ENCODE measurements at places on chromosomes 11 and 22. TPM values are rescaled to one million over a fixed set of nuclear protein-coding genes. Genes with fewer than 3 reads are reported as not detected.

DNA sequence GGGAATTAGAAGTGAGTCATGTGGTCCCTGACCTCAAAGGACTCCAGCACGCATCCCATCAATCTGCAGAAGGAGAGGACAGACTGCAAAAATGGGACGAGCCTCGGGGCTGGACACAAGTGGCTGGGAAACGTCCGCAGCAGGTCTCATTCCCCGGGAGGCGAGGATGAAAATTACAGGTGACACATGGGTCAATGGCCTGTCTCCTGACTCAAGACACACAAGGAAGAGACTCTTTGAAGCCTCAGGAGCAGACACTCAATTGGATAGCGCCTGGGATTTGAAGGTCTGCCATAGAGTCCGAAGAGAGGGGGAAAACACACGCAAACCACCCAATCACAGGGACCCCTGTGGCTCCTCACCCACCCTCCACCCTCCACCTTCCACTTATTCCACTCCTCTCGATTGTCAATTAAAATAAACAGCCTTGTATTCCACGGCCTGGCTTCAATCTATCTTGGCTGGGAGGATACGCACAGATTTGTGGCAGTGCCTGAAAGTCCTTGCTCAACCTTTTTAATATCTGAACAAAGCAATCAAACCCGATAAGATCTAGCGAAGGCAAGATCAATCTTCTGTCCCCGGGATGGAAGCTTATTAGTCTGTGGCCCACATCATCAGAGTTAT lies 101.8 kb upstream of the CADM1 start:
- DNase-seq: no peak
- no peaks in the 10 kb centered on the region for H3K4me1 ChIP-seq
- no peak overlapping the region for H3K27ac ChIP-seq
- H3K4me3 ChIP-seq: no peak overlapping the region
- H3K27me3 ChIP-seq: no peaks in the 10 kb centered on the region

DNA sequence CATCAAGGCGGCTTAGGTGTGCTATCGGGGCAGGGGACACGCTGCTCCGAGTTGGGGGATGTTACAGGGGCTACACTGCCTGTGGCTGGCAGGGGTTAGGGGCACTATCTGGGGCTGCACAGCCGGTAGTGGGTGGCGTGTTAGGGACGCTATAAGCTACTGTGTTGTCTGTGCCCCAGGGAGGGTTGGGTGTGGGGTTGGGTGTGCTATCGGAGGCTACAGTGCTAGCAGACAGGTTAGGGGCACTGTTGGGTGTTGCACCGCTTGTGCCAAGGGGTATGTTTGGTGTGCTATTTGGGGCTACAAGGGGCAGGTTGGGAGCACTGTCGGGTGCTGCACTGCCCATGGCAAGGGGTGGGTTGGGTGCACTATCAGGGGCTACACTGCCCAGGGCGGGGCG lies 120.2 kb upstream of the VPREB1 start:
- H3K27ac ChIP-seq: no peak overlapping the region
- H3K27me3 ChIP-seq: peaks cover 23% of the 10 kb centered on the region
- no peak for DNase-seq
- no peak overlapping the region for H3K4me3 ChIP-seq
- H3K36me3 ChIP-seq: no peaks in the 10 kb centered on the region

Gene ZNRD2
- total RNA-seq: 48.1 TPM

- no peaks in the 10 kb centered on the region for H3K36me3 ChIP-seq
- peaks cover 10% of the 10 kb centered on the region for H3K27me3 ChIP-seq
- DNase-seq: no peak
- no peak overlapping the region for H3K27ac ChIP-seq
- H3K4me1 ChIP-seq: no peaks in the 10 kb centered on the region
Measured at GRCh38 chr11:31972623-31973022, 118.3 kb upstream of the RCN1 start.

Gene CHST1
- 0.24 TPM for total RNA-seq

DNA sequence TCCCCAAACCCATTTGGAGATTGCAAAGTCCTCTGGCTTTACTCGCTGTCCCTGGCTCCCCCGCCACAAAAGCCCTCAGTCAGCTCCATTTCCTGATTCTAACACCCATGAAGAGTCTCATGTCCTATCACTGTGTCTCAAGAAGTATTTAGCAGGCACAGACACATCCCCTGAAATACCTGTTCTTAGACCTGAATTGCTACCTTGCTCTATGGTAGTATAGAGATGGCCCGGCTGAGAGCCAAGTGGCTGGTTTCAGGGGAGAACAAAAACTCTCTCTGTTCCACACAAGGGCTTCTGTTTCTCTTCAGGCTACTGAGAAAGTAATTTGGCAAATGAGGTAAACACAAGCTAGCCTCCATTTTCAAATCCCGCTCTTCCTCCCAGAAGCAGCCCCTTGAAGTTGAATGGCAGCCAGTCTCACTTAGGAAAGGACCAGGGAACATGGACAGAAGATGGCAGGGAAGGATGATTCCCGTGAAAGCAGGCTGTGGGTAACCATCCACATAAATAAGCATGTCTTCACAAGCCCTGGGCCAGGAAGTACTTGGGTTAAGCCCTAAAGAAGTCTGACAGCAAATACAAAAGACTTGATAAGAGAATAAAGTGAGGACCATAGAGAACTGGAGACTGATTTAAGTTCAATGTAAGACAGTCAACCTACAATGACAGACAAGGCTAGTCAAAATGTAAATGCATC lies 137.8 kb downstream of the C11orf58 start:
- no peak overlapping the region for H3K27ac ChIP-seq
- no peak for DNase-seq
- H3K27me3 ChIP-seq: no peaks in the 10 kb centered on the region
- H3K36me3 ChIP-seq: no peaks in the 10 kb centered on the region
- H3K4me3 ChIP-seq: no peak overlapping the region
- H3K4me1 ChIP-seq: no peaks in the 10 kb centered on the region

Gene MLC1
- total RNA-seq: not detected

Gene EFCAB6
- 0.29 TPM for total RNA-seq

DNA sequence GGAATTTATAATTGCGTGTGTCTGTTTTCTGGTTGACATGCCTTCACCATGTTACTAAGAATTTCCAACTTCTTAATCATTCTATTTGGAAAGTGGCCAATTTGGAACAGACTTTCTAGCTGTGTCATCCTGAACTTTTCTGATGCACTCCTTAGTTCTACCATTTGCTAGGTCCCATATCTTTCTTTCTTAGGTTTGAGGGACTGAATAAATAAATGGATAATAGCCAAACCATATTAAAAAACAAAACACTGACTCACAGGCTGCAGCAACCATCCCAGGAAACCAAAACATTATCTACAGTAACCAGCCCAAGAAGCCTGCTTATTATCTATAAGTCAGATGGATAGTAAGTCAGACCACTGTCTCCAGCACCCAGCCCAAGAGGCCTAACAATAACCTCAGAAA lies 57.5 kb upstream of the PLET1 start:
- no peak overlapping the region for H3K4me3 ChIP-seq
- H3K27me3 ChIP-seq: no peaks in the 10 kb centered on the region
- peaks cover 4% of the 10 kb centered on the region for H3K36me3 ChIP-seq
- no peak for DNase-seq
- no peak overlapping the region for H3K27ac ChIP-seq
- H3K4me1 ChIP-seq: peaks cover 19% of the 10 kb centered on the region

Gene TTC36
- total RNA-seq: not detected

DNA sequence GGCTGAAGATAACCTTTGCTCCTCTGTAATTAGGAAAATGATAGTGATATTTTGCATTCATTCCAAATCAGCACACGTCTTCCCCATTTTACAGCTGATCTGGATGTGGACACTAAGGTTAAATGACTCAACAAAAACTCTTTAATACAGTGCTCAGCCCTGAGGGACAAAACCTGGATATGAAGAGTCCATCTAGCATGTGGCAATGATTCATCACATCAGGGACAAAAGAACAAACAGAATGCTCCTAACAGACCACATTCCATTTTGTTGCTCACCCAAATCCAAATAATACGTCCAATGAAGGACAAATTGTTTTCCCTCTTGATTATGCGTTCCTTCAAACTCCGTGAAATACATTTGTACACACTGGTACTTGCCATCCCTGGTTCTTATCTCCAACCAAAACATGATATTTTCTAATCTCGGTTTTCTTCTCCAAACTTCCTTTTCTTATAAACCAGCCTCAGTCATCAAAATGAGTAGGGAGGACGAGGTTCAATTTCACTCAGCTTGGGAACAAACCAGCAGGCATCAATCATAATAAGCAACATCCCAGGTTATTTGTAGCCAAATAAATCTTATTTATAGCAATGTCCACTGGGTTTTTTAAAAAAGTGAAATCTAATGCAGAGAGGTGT lies 53.7 kb upstream of the MTMR2 start:
- H3K4me1 ChIP-seq: no peaks in the 10 kb centered on the region
- peaks cover 37% of the 10 kb centered on the region for H3K36me3 ChIP-seq
- DNase-seq: no peak
- H3K4me3 ChIP-seq: no peak overlapping the region
- H3K27me3 ChIP-seq: no peaks in the 10 kb centered on the region

Gene ANGPTL5
- not detected for total RNA-seq

Gene PRAME
- total RNA-seq: not detected

GRCh38 chr11:35040221-35040942 lies 98.6 kb upstream of the CD44 start:
- H3K27me3 ChIP-seq: peaks cover 1% of the 10 kb centered on the region
- H3K27ac ChIP-seq: peak overlapping the region; percentile 94
- DNase-seq: peak; percentile 79
- peaks cover 74% of the 10 kb centered on the region for H3K4me1 ChIP-seq

- peak; percentile 71 for DNase-seq
- H3K27ac ChIP-seq: no peak overlapping the region
- peaks cover 3% of the 10 kb centered on the region for H3K4me1 ChIP-seq
- peaks cover 2% of the 10 kb centered on the region for H3K27me3 ChIP-seq
- H3K4me3 ChIP-seq: no peak overlapping the region
Measured at GRCh38 chr22:50731811-50732624, 6.0 kb upstream of the ACR start.

Gene SLC22A6
- not detected for total RNA-seq

DNA sequence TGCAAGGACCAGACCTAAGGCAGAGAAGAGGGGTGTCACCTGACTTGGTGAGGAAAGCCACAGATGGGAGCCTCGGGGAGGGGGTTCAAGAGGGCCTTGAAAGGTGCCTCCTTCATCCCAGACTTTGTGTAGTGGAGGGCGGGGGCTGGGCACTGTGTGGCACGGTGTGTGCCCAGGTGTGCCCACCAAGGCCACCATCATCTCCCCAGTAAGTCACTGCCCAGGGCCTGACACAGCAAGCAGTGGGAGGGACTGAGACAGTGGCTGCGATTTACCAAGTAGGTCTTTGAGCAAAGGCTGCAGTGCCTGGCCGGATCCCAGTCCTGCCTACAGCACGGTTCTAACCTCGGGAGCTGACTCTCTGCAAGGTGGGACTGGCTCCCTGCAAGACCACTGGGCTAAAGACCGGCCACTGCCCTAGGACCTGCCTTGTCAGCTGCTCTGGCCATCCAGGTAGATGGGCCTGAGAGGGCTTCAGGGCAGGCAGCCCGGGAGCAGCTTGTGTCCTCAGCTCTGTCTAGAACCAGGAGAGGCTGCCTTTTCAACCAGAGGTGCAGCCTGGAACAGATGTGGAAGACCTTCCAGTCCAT lies 1.4 kb downstream of the OSM start:
- no peaks in the 10 kb centered on the region for H3K27me3 ChIP-seq
- DNase-seq: no peak
- peak overlapping the region; percentile 86 for H3K4me3 ChIP-seq
- peak overlapping the region; percentile 97 for H3K27ac ChIP-seq
- peaks cover 44% of the 10 kb centered on the region for H3K4me1 ChIP-seq
- peaks cover 54% of the 10 kb centered on the region for H3K36me3 ChIP-seq

Gene PLCB3
- 12.3 TPM for total RNA-seq

- H3K4me3 ChIP-seq: no peak overlapping the region
- H3K36me3 ChIP-seq: no peaks in the 10 kb centered on the region
- no peak for DNase-seq
- no peaks in the 10 kb centered on the region for H3K27me3 ChIP-seq
Measured at GRCh38 chr22:44736581-44737405, 15.6 kb upstream of the ARHGAP8 start.

- H3K36me3 ChIP-seq: no peaks in the 10 kb centered on the region
- H3K4me1 ChIP-seq: peaks cover 7% of the 10 kb centered on the region
- no peak overlapping the region for H3K27ac ChIP-seq
- no peak overlapping the region for H3K4me3 ChIP-seq
Measured at GRCh38 chr11:13949876-13950275, 12.6 kb upstream of the SPON1 start.

- DNase-seq: no peak
- H3K4me3 ChIP-seq: no peak overlapping the region
- H3K4me1 ChIP-seq: no peaks in the 10 kb centered on the region
- peaks cover 6% of the 10 kb centered on the region for H3K27me3 ChIP-seq
Measured at GRCh38 chr11:10666556-10667520, 26.7 kb downstream of the IRAG1 start.

Gene CTSW
- total RNA-seq: 11.1 TPM

DNA sequence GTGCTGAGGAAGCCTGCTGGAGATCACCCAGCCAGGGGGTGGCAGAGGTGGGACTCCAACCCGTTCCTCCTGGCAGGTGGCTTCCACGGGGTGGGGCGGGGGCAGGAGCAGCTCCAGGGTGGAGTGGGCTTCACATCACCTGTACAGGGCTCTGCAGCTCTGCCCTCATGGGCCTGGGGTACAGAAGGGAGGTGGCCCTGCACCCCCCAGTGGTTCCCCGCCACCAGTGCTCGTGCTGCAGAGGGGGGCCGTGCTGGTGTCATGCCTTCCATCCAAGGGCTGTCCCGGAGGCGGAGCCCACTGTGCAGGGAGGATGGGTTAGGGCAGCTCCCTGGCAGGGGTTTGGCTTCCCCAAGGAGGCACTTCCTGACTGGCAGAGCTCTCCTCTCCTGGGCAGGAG lies 76.4 kb upstream of the SHISAL1 start:
- H3K27ac ChIP-seq: no peak overlapping the region
- no peak overlapping the region for H3K4me3 ChIP-seq
- H3K4me1 ChIP-seq: no peaks in the 10 kb centered on the region
- H3K27me3 ChIP-seq: peaks cover 18% of the 10 kb centered on the region
- H3K36me3 ChIP-seq: no peaks in the 10 kb centered on the region
- no peak for DNase-seq

Gene RAB3IL1
- 0.21 TPM for total RNA-seq

- H3K4me3 ChIP-seq: no peak overlapping the region
- H3K4me1 ChIP-seq: no peaks in the 10 kb centered on the region
- H3K27ac ChIP-seq: no peak overlapping the region
- H3K27me3 ChIP-seq: no peaks in the 10 kb centered on the region
- no peaks in the 10 kb centered on the region for H3K36me3 ChIP-seq
Measured at GRCh38 chr11:109644152-109644551, 222.2 kb downstream of the C11orf87 start.

GRCh38 chr11:10653261-10653660 lies 40.3 kb downstream of the IRAG1 start:
- H3K36me3 ChIP-seq: no peaks in the 10 kb centered on the region
- no peak for DNase-seq
- H3K4me3 ChIP-seq: no peak overlapping the region
- H3K27me3 ChIP-seq: no peaks in the 10 kb centered on the region
- no peak overlapping the region for H3K27ac ChIP-seq
- peaks cover 12% of the 10 kb centered on the region for H3K4me1 ChIP-seq

- DNase-seq: no peak
- peaks cover 5% of the 10 kb centered on the region for H3K4me1 ChIP-seq
- no peaks in the 10 kb centered on the region for H3K27me3 ChIP-seq
- no peak overlapping the region for H3K27ac ChIP-seq
- no peak overlapping the region for H3K4me3 ChIP-seq
Measured at GRCh38 chr11:104531894-104532293, 366.4 kb downstream of the CASP12 start.

Gene PTGDR2
- total RNA-seq: 0.33 TPM

Measured in activated CD4-positive, alpha-beta memory T cell treated with anti-CD3 and anti-CD28 coated beads for 36 hours (primary cell).